ENCODE measurements at places on chromosomes 6 and 20.

GRCh38 chr6:42696526-42697267 lies 25.7 kb downstream of the PRPH2 start:
- H3K4me3 ChIP-seq, result no peak overlapping the region
- no peak for DNase-seq
- no peaks in the 10 kb centered on the region for H3K27me3 ChIP-seq
- no peak overlapping the region for H3K27ac ChIP-seq

DNA sequence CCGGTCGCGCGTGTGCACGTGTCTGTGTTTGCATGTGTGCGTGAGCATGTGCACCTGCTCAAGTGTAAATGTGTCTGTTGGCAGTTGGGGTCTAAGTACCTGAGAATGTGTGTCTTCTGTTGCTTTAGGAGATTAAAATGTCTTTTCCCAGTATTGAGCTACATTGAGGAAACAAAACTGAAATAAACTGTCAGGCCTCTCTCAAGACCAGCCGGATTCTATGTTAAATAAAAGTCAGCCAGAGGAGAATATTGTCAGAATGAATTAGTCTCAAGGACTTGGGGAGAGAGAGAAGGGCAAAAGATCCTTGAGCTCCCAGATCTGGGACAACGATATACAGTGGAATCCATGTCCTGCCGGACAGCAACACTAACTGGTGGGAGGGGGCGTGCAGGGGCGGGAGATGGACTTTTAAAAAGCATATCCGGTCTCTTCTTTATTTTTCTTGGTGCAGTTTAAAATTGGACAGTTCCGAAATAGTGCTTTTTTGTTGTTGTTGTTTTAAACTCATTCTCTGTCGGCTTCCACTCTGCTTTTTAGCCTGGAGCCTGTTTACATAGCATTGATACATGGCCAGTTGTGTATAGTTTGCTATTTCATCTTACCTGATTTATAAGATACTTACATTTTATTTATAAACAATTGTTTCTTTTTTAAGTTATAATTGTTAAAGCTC lies 3.3 kb upstream of the TBX18 start:
- no peaks in the 10 kb centered on the region for H3K36me3 ChIP-seq
- no peak overlapping the region for H3K4me3 ChIP-seq
- DNase-seq, result no peak
- H3K27me3 ChIP-seq, result peaks cover 12% of the 10 kb centered on the region

DNA sequence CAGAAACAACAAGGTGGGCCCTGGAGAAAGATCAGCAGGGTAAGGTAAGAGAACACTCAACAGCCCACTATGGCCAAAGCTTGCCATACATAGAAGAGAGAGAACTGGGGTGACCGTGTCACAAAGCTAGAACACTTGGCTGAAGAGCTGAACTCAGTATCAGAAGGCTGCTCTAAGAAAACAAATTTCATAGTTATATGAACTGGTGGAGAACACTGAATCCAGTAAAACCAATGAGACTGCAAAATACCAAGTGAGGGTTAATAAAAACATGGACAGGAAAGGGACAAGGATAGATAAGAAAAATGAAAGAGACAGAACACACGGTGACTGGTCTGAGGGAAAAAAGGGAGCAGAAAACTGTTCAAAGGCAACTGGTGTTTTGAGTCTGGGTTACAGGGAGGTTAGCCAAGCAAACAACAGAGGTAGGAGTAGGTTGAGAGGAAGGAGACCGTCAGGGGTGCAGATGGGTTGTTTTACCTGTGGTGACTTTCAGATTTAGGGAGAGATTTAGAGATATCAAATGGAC lies 56.5 kb downstream of the GMDS start:
- H3K36me3 ChIP-seq, result no peaks in the 10 kb centered on the region
- H3K4me3 ChIP-seq, result no peak overlapping the region
- H3K4me1 ChIP-seq, result no peaks in the 10 kb centered on the region
- DNase-seq, result no peak

- H3K4me3 ChIP-seq, result no peak overlapping the region
- H3K27me3 ChIP-seq, result no peaks in the 10 kb centered on the region
- H3K36me3 ChIP-seq, result no peaks in the 10 kb centered on the region
- DNase-seq, result no peak
Observed at GRCh38 chr6:111985202-111985731, 68.6 kb upstream of the CCN6 start.

DNA sequence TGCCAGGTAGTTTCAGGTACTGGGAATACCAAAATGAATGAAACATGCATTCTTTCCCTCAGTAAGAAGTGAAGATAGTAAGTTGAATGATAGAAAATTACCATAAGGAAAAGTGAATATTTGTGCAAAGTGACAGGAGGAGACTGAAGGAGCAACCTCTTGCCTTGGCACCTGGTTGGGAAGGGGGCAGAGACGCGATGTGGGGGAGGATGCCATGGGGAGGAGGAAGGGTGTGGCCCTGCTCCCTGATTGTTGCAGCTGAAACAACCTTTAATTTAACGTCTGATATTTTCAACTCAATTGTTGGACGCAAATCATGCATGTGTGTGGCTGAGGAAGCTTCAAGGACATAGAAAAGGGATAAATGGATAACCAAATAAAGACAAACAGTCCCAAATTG lies 72.1 kb upstream of the ENPP5 start:
- no peaks in the 10 kb centered on the region for H3K4me1 ChIP-seq
- no peak for DNase-seq
- no peaks in the 10 kb centered on the region for H3K27me3 ChIP-seq
- H3K36me3 ChIP-seq, result no peaks in the 10 kb centered on the region
- H3K27ac ChIP-seq, result no peak overlapping the region

DNA sequence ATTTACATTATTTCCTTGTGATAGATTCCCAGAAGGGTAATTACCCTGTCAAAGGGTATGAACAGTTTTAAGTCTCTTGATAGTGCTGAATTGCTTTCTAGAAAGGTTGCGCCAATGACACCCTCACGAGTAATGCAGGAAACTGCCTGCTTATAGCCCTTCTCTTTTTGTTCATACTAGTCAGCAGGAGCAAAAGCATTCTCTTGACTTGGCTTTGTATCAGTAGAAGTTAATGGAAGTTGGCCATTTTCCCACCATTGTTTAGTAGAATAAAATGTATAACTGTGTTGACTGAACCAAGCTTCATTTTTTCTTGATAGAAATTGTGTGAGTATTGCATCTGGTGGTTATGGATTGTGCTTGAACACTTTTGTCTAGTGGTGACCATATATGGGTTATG lies 100.1 kb downstream of the FARS2 start:
- H3K36me3 ChIP-seq, result no peaks in the 10 kb centered on the region
- H3K27ac ChIP-seq, result no peak overlapping the region
- H3K4me3 ChIP-seq, result no peak overlapping the region
- no peaks in the 10 kb centered on the region for H3K27me3 ChIP-seq

DNA sequence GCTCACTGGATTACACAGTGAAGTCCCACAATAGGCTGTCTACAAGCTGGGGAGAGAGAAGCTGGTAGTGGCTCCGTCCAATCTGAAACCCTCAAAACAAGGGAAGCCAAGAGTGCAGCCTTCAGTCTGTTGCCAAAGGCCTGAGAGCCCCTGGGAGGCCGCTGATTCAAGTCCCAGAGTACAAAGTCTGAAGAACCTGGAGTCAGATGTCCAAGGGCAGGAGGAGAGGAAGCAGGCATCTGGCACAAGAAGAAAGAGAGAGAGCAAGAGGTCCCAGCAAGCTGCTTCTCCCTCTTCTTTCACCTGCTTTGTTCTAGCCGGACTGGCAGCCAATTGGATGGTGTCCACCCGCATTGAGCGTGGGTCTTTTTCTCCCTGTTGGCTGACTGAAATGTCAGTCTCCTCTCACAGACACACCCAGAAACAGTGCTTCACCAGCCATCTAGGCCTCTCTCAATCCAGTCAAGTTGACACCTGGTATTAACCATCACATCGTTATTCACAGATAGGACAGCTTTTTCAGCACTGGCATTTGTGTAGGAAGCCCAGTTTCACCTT lies 51.2 kb downstream of the CRYBG1 start:
- peak; percentile 53 for DNase-seq
- H3K27ac ChIP-seq, result peak overlapping the region; percentile 48
- no peak overlapping the region for H3K4me3 ChIP-seq
- no peaks in the 10 kb centered on the region for H3K27me3 ChIP-seq
- no peaks in the 10 kb centered on the region for H3K4me1 ChIP-seq

DNA sequence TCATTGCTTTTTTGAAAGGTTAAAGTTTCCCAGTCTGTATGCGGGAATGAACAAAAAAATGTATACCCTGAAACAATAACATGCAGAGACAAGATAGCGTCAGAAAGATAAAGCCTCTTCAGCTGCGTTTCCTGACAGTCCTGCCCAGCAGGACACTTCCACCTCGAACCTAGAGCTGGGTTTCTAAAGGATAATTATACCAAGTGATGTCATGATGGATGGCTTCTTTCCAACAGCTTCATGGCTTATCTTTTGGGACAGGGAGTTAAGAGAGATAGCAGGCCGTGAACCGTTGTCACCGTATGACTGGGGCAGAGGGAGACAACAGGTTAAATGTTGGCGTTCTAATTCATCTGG lies 267.6 kb upstream of the SGK1 start:
- H3K4me1 ChIP-seq, result no peaks in the 10 kb centered on the region
- H3K27me3 ChIP-seq, result no peaks in the 10 kb centered on the region
- no peaks in the 10 kb centered on the region for H3K36me3 ChIP-seq
- no peak overlapping the region for H3K4me3 ChIP-seq
- no peak for DNase-seq
- no peak overlapping the region for H3K27ac ChIP-seq

DNA sequence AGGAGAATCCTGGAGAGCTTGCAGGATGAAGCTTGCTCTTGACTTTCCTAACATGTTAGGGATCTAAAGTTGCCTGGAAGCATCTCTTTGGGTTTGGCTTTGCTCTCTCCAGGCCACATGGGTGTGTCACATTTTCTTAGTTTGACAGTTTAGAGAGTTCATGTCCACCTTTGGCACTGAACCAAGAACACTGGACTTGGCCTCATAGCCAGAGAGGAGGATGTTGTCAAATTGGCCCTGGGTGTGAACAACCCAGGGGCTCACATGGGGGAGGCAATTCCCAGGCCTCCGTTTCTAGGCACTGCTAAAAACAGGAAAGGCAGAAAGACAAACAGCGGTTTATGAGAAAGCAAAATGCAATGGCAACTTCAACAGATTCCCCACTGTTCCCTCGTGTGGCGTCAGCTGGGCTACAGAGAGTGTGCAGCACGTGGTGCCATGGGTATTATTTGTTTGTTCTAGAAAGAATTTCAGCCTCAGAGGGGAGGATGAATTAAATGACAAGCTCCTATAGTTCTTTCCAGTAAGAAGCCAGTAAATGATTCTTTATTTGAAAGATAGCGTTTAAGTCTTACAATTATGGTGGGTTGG lies 93.9 kb downstream of the CLIC5 start:
- no peak overlapping the region for H3K27ac ChIP-seq
- no peak for DNase-seq
- no peaks in the 10 kb centered on the region for H3K36me3 ChIP-seq
- H3K27me3 ChIP-seq, result no peaks in the 10 kb centered on the region

DNA sequence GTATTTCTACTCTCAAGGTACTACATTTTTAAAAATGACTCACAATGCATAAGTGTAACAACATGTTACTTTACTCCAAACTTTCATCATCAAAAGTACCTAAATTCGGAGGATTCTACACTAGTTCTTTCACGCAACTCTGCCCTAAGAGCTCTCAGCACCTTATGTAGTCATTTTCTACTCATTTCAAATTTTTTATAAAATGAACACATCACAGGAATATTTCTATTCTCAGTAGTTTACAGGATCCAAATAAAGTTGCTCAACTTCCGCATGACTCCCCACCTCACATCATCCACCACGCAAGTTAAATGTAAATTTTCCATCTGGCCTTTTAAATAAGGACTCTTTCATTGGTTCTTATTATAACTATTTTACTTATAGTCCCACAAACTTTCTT lies 344.9 kb upstream of the MANEA start:
- no peaks in the 10 kb centered on the region for H3K36me3 ChIP-seq
- DNase-seq, result no peak
- H3K27me3 ChIP-seq, result no peaks in the 10 kb centered on the region
- no peaks in the 10 kb centered on the region for H3K4me1 ChIP-seq
- H3K4me3 ChIP-seq, result no peak overlapping the region
- no peak overlapping the region for H3K27ac ChIP-seq

- no peaks in the 10 kb centered on the region for H3K27me3 ChIP-seq
- H3K4me3 ChIP-seq, result no peak overlapping the region
- no peak overlapping the region for H3K27ac ChIP-seq
- H3K36me3 ChIP-seq, result peaks cover 42% of the 10 kb centered on the region
Observed at GRCh38 chr6:152124429-152125074, 317.1 kb downstream of the ESR1 start.

DNA sequence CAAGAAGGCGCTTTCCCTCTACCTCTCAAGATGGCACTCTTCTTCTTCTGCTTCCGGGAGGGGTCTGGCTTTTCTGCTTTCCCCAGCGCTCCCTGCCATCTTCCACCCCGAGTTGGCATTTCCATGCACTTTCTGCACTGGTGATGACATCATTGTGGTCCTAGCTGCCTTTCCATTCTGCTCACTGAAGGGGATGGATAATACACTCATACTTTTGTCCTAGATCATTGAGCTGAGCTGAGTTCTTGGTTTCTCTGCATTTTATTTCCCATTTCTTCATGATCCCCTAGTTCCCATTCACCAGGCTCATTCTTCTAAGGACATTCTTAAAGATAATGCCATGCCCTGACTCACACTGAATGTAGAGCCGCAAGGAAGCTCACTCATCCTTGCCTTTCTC lies 96.7 kb downstream of the EDN1 start:
- H3K27me3 ChIP-seq, result no peaks in the 10 kb centered on the region
- no peaks in the 10 kb centered on the region for H3K36me3 ChIP-seq
- DNase-seq, result no peak
- H3K27ac ChIP-seq, result no peak overlapping the region
- H3K4me3 ChIP-seq, result no peak overlapping the region

DNA sequence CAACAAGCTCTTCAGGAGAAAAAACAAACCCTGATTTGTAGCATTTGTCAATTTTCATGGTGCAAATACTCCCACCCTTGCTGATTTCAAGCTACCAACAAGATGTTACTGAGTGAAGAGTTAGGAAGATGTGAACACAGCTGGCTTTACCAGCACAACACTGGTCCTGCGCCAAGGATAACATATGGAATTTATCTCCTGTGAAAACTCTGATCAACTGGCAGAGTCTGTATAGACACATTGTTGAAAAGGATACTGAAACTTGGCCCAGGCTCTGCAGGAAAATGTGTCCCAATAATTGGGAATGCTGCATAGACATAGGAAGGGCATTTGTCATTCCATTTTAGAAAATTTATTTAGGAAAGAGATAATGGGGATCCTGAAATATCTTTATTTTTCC lies 29.0 kb downstream of the OTOR start:
- no peak overlapping the region for H3K27ac ChIP-seq
- no peaks in the 10 kb centered on the region for H3K36me3 ChIP-seq
- H3K4me1 ChIP-seq, result no peaks in the 10 kb centered on the region
- H3K4me3 ChIP-seq, result no peak overlapping the region
- H3K27me3 ChIP-seq, result no peaks in the 10 kb centered on the region

DNA sequence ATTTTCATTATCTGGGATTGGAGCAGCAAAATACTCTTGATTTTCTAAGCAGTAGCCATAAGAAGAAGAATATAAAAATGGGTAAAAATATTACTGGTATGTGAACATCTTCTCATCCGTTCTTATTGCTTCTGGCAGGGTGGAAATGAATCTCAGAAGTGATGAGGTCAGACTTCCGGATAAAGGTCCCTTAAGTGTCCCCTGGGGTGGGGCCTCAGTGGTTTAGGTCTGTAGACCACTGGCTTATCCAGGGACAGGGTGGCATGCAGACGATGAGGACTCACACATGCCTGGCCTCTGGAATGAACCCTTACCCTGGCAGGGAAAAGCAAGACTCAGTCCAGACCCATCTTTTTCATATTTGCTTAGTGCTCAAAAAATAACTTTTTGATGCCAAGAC lies 143.3 kb downstream of the UST start:
- H3K4me3 ChIP-seq, result no peak overlapping the region
- peaks cover 4% of the 10 kb centered on the region for H3K4me1 ChIP-seq
- no peak overlapping the region for H3K27ac ChIP-seq
